CD4-positive, alpha-beta T cell (primary cell): ENCODE measurements at places on chromosomes 7 and 10. TPM values are rescaled to one million over a fixed set of nuclear protein-coding genes. Genes with fewer than 3 reads are reported as not detected.

DNA sequence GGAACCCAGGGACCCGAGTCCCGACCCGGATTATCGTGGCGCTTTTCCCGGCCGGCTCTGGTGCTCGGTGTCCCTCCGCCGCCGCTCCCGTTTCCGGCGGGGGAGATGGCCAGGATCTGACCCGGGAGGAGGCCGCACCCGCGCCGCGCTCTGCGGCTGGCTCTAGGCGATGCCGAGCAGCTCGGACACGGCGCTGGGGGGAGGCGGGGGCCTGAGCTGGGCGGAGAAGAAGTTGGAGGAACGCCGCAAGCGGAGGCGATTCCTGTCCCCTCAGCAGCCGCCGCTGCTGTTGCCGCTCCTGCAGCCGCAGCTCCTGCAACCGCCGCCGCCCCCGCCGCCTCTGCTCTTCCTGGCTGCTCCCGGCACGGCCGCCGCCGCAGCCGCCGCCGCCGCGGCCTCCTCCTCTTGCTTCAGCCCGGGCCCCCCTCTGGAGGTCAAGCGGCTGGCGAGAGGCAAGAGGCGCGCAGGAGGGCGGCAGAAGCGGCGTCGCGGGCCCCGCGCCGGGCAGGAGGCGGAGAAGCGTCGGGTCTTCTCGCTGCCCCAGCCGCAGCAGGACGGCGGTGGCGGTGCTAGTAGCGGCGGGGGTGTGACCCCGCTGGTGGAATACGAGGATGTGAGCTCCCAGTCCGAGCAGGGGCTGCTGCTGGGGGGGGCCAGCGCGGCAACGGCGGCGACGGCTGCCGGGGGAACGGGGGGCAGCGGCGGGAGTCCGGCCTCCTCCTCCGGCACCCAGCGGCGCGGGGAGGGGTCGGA lies 593 bp downstream of the CDK13 start:
- no peaks in the 10 kb centered on the region for H3K36me3 ChIP-seq
- H3K4me3 ChIP-seq: peak overlapping the region; percentile 93
- peaks cover 22% of the 10 kb centered on the region for H3K4me1 ChIP-seq

- no peak overlapping the region for H3K27ac ChIP-seq
- no peaks in the 10 kb centered on the region for H3K4me1 ChIP-seq
- no peak for DNase-seq
- no peaks in the 10 kb centered on the region for H3K36me3 ChIP-seq
- H3K4me3 ChIP-seq: no peak overlapping the region
- no peaks in the 10 kb centered on the region for H3K27me3 ChIP-seq
Measured at GRCh38 chr7:50857804-50858489, 75.3 kb upstream of the GRB10 start.

DNA sequence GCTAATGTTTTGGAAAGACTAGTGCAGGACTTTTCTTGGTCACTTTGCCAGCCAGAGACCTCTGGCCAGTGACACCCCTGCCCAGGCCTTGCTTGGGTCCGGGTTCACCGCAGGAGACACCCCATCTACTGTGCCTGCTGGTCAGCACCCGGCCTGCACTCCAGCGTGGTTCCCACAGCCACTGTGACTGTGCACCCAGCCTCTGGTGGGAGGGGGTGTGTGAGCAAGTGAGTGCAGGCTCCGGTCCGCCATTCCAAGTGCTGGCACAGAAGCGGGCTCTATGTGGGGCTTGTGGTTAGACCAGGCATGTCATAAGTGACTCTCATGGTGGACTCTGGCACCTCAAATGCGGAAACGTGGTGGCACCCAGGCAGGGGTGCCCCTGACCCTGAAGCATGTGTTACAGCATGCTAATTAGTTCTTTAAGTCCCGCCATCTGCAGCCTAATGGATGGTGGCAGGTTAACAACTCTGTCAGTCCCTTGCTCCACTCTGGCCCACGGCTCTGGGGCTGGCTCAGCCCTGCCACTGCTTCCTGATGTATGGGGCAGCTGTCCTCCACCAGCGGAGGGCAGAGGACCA lies 311.9 kb upstream of the HGF start:
- H3K27me3 ChIP-seq: no peaks in the 10 kb centered on the region
- H3K4me1 ChIP-seq: no peaks in the 10 kb centered on the region
- no peak overlapping the region for H3K4me3 ChIP-seq
- H3K27ac ChIP-seq: no peak overlapping the region
- no peak for DNase-seq

- H3K27ac ChIP-seq: no peak overlapping the region
- peak overlapping the region; percentile 94 for H3K4me3 ChIP-seq
- peak; percentile 52 for DNase-seq
- H3K36me3 ChIP-seq: no peaks in the 10 kb centered on the region
Measured at GRCh38 chr10:70381471-70382421, 679 bp downstream of the LRRC20 start.

The CHST3 gene
- not detected for total RNA-seq

The CUZD1 gene
- total RNA-seq: 0.64 TPM

The RNF148 gene
- total RNA-seq: not detected

The ATOH7 gene
- not detected for total RNA-seq
